ENCODE measurements at places on chromosomes 11 and 22.

- no peaks in the 10 kb centered on the region for H3K36me3 ChIP-seq
- H3K27ac ChIP-seq: no peak overlapping the region
- H3K4me3 ChIP-seq: no peak overlapping the region
Measured at GRCh38 chr11:129291546-129291945, 84.1 kb upstream of the BARX2 start.

DNA sequence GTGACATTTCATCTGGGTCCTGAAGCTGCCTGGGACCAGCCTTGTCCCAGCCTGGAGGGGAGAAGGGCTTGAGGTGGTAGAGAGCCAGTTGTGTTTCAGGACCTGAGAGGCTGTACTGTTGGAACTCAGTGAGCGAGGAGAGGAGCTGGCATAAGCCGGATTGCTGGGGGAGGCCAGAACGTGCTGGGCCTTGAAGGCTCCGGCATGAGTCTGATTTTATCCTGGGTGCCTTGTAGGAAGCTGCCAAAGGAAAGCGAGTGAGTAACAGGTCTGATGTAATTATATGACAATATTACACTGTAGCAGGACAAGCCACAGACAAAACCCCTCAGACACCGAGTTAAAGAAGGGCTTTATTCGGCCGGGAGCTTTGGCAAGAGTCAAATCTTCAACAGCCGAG, 17.2 kb downstream of the AP2A2 start:
- H3K27ac ChIP-seq: no peak overlapping the region
- no peak for DNase-seq
- peaks cover 24% of the 10 kb centered on the region for H3K36me3 ChIP-seq
- H3K4me3 ChIP-seq: no peak overlapping the region
- no peaks in the 10 kb centered on the region for H3K27me3 ChIP-seq
- peaks cover 36% of the 10 kb centered on the region for H3K4me1 ChIP-seq

DNA sequence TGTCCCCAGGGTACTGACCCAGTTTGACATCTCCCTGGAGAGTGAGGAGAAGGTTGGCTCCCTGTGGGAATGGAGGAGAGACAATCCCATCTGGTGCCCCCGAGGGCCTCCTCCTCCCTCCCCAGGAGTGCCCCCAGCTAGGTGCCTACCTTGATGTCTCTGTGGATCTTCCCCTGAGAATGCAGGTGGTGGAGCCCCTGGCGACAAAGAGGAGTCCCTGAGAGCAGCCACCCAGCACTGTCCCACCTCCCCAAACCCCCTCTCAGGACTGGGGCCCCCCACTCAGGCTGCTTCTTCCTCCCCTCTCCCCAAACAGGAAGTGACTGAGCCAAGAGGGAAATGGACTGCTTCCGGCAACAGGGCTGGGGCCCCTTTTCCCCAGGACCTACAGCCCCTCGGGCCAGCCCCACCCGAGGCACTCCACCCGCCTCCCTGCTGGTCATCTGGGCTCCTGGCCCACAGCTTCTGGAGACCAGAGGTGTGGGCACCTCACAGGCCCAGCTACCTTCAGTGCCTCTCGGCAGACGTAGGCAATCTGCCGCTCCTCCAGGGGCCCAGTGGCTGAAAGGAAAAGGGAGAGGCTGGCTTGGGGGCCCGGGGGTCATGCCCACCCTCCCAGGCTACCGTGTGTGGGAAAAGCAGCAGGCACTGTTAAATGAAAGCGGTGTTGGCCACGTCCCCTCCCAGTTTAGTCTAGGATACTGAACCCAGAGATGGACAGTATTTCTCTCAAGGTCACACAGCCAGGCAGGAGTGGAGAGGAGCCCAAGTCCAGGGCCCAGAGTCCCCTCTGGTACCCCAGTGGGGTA, 1.2 kb downstream of the MAP4K2 start:
- H3K4me3 ChIP-seq: peak overlapping the region; percentile 66
- H3K27ac ChIP-seq: peak overlapping the region; percentile 60
- peaks cover 7% of the 10 kb centered on the region for H3K4me1 ChIP-seq
- DNase-seq: no peak
- H3K27me3 ChIP-seq: no peaks in the 10 kb centered on the region
- H3K36me3 ChIP-seq: peaks cover 37% of the 10 kb centered on the region

- H3K4me1 ChIP-seq: peaks cover 28% of the 10 kb centered on the region
- H3K36me3 ChIP-seq: no peaks in the 10 kb centered on the region
- no peaks in the 10 kb centered on the region for H3K27me3 ChIP-seq
- H3K4me3 ChIP-seq: no peak overlapping the region
- no peak overlapping the region for H3K27ac ChIP-seq
- no peak for DNase-seq
Measured at GRCh38 chr11:73565804-73566203, 32.1 kb downstream of the FAM168A start.

Measured in psoas muscle (tissue), 8 donors.